ENCODE measurements at places on chromosomes 2 and 18.

DNA sequence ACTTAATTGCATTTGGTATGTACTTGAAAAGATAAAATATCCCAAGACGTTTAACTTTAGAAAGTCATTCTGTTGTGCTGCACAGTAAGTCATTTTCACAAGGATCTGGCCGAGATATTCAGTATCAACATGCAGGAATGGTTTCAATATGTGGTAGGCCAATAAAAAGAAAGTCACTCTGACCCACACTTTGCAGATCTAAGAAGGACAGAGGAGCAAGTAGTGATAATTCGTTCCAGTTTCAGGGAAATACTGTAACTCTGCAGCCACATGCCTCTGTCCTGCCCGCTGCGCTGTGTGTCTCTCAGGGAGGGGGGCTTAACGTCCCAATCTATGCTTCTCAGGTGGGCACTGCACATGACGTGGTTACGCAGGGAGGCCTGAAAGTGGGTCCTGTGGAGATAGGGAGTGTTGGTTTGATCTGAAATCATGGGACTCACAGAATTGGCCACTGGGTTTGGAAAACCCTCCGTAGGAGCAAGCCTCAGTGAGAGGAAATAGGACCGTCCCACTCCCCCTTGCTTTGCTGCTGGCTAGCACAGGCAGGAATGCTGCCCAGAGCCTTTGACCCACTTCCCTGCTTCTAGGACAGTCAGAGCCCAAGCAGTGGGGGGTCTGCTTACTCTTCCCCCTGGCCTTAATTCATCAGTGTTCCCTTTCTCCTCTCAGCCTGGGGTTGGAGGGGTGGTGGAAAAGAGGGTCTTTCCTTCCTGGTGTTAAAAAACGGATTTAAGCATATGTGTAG, 314.7 kb upstream of the SPRED2 start:
- no peak for DNase-seq

DNA sequence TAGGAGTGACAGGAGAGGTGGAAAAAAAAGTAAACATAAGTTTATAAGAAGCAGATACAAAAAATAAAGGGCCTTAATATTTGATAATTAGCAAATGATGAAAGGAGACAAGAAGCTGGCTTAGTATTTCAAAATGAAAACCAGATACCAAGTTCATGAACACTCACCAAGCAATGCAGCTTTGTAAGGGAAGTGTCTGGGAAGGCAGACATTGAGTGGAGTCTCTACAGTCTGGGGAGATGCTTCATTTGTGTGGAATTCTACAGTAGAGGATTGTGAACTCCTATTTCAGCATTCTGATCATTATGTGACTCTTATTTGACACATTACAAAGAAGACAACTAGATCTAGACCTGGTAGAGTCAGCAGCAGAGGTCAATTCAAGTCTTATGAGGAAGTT, 1072.7 kb downstream of the DSC3 start:
- DNase-seq = no peak

DNA sequence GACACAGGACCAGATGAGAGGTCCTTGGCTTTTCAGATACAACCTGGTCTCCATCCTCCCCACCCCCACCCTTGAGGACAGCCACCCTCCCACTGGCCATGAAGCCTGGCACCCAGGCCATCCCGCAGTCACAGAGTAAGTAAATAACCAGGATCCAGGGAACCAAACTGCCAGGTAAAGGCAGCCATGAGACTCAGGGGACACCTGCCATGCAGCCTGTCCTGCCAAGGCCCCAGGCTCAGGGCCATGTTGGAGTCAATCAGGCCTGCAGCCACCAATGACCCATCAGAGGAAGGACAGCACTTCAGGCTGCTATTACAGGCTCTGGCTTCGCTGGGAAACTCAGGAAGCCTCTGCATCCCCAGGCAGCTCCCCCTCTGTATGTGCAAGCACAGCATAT, 15.6 kb downstream of the SPATA3 start:
- DNase-seq = no peak

DNA sequence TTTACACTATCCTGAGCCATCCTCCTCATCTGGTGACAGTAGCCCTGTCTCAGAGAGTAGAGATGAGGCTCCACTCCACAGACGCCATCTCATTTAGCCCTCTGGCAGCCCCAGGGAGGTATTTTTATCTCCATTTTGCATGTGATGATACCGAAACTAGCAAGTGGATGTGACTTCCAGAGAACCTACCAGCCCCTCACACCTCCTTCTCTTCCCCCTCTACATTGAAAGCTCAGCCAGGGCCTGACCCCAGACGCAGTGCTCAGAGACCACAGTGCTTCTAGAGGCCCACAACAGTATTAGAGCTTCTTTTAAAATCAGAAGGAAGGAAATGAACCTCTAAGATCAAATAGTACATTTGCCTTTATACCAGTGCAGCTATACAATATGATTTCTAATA, 8.3 kb downstream of the GYPC start:
- DNase-seq = peak; percentile 64

DNA sequence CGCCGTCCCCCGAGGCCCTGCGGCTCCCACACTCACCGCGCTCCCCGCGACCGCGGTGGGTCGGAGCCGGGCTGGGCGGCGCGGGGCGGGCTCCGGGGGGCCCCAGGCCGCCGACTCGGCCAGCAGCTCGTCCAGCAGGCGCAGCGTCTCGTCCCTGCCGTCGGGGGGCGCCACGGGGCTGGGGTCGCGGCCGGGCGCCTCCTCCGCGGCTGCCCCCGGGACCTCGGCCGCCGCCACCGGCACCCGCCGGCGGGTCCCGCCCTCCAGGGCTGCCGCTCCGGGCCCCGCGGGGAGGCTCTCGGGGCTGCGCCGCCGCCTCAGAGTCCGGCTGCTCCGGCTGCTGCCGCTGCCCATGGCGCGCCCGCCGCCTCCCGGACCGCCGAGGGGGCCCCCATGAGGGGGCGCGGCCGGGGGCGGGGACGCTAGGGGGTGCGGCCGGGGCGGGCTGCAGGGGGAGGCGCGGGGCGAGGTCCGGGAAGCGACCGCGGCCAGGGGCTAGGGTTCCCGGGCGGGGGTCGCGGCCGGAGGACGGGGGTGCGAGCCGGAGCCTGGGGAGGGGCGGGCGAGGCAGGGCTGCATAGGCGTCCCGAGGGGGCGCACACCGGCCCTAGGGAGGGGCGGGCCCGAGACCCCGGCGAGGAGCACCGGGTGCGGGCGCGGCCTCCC, at the start of gene CYS1:
CYS1 (minus strand) TSS at position 542 of the 666 bp plus-strand sequence; CDS start at position 354, 188 bp downstream.
- peak; percentile 59 for DNase-seq

GRCh38 chr2:177929662-177930522, 142.7 kb downstream of the PDE11A start:
- DNase-seq = no peak

DNA sequence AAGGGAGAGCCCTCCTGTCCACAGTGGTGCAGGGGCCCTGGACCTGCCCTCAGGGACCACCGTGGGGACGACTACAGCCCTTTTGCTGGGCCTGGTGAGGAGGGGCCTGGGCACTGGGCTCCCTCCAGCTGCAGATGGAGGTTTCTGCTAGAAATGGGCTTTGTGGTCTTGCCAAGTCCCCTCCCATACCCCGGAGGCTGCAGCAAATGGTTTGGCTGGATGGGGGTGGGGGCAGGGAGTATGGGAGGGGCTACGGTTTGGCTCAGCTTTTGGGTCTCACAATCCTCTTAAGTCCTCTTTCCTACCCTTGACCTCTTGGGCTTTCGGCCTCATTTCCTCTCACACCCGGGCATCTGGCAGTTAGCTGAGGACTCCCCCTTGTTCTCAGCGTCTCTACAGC, 21.7 kb downstream of the TET3 start:
- peak; percentile 38 for DNase-seq

DNA sequence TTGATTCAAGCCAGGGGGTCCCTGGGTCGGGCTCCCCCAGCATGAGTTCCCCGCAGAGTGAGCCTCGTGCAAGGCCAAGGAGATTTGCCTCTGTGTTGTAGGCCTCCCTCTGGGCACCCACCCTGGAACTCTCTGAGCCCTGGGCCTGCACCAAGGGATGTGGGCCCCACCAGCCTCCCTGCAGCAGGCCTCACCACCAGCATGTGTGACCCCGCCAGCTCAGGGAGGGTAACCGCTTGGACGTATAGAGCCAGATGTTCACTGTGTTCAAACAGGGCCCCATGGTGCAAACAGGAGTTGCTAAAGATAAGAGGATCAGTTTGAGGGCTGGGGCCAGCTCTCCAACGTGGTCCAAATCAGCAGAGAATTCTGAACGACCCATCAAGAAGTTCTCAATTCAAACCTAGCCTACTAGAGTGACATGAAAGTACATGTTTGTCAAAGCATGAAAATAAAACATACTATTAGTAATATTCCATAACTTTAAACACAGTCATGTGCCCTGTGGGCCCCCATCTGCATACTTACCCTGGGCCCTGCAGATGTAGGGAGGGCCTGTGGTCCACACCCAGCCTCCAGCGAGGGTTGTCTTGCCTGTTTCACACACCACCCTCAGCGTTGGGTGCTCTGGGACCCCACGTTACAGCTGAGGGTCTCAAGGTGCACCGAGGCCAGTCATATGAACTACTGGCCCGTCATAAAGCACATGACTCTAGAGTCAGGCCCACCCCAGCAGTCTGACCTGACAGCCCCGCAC, 5.5 kb upstream of the TUBB6 start:
- DNase-seq = no peak

- DNase-seq = no peak
Measured at GRCh38 chr2:212227755-212228154, 310.8 kb downstream of the ERBB4 start.

DNA sequence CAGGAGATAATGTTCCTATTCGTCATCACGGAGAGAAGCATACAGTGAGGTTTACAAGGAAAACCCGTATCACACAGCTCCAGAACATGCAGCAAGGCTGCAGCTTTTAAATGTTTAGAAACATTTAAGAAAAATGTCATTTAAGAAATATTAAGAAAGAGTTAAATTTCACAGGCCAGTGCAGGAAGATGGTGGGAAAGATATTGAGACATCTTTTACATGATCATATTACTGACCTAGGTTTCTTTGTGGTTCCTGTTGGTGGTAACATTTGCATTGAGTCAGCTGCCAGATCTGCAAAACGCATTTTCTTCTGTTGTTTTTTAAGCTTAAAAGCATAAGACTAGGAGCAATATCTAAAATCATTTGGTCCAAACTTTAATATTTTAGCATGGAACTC, 44.9 kb downstream of the CPO start:
- no peak for DNase-seq

DNA sequence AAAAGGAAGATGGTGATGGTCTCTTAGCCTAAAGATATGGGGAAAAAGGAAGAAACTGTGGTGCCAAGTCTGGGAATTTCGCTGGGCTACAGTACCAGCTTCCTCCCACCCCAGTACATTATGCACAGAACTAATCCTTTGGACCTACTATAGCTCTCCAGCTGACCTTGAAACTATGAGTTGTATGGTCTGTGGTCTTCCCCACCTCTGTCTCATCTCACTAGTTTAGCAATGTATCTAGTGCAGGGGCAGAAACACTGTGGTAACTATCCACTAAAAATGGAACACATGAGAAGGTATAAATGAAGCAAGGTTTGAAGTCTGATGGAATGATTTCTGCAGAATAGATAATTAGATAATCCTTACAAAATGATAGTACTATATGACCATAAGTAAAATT, 190.4 kb upstream of the CCDC150 start:
- DNase-seq = no peak

GRCh38 chr2:134008837-134009236, 245.0 kb upstream of the MGAT5 start:
- no peak for DNase-seq

GRCh38 chr2:229800997-229801754, 86.8 kb upstream of the DNER start:
- peak; percentile 75 for DNase-seq

DNA sequence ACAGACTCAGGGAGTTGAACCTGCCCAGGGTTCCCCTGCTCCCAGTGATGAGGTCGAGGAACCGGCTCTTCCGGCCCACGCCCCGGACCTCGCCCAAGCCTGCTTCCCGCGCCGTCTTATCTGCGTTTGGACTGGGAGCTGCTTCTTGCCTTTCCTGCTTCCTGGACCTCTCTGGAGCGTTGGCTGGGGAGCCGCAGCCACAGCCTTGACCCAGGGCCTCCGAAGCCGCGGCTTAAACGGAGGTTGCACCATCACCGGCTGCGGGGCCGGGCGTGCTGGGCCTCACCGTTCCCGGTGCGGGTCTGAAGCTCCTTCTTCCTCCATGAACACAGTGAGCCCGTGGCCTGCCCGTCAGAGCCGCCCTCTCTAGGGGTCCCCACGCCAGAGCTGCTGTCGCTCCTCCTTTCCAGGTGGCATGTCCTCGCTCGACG, 13.3 kb downstream of the NTSR2 start:
- no peak for DNase-seq

- no peak for DNase-seq
Measured at GRCh38 chr2:181311837-181312236, 145.3 kb upstream of the ITGA4 start.

DNA sequence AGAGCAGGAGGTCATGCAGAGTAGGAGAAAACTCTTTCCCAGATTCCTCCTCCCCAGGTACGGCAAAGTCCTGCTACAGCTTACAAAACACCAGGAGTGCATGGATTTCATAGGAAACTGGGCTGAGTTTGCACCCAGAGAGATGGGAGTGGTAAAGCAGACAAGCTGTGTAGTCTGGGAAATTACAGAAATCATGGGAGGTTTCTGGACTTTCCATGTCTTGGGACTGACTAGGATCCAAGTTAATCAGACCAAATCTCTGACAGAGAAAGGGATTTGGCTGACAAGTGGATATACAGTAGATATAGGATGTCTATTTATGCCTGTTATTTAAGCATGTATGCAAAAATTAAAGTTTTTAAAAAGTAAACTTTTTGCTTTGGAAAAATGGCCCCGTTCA, 205.4 kb upstream of the ACVR2A start:
- DNase-seq = no peak

- no peak for DNase-seq
Measured at GRCh38 chr2:120316528-120317179, 29.3 kb upstream of the INHBB start.

DNA sequence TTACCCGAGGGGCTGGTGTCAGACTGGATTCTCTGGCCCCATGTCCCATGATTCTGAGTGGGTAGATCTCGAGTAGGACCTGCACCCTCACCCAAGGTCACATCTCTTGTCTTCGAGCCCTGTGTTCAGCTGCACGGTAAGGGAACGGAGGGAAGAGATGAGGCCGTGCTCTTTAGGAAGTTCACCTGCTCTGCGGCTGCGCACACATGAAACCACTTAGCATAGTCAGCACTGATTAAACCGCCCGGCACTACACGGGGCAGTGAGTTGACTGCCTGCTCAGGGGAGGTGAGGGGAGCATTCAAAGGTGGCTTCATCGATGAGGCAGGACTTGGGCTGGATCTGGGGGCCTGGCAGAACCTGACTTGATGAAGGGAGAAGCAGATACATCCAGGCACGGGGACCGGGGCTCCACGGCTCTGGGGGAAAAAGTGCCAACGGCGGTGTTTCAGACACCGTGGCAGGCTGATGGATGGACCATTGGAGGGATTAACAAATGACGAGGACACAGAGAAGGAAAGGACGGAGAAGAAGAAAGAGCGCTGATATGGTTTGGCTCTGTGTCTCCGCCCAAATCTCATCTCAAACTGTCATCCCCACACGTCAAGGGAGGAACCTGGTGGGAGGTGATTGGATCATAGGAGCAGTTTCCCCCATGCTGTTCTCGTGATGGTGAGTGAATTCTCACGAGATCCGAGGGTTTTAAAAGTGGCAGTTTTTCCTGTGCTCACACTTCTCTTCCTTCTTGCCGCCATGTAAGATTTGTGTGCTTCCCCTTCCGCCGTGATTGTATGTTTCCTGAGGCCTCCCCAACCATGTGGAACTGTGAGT, 248.6 kb downstream of the CYP26B1 start:
- DNase-seq = peak; percentile 28

- DNase-seq = no peak
Measured at GRCh38 chr2:200397785-200398184, 91.3 kb downstream of the SPATS2L start.
